ENCODE measurements at places on chromosomes 6 and 20.

DNA sequence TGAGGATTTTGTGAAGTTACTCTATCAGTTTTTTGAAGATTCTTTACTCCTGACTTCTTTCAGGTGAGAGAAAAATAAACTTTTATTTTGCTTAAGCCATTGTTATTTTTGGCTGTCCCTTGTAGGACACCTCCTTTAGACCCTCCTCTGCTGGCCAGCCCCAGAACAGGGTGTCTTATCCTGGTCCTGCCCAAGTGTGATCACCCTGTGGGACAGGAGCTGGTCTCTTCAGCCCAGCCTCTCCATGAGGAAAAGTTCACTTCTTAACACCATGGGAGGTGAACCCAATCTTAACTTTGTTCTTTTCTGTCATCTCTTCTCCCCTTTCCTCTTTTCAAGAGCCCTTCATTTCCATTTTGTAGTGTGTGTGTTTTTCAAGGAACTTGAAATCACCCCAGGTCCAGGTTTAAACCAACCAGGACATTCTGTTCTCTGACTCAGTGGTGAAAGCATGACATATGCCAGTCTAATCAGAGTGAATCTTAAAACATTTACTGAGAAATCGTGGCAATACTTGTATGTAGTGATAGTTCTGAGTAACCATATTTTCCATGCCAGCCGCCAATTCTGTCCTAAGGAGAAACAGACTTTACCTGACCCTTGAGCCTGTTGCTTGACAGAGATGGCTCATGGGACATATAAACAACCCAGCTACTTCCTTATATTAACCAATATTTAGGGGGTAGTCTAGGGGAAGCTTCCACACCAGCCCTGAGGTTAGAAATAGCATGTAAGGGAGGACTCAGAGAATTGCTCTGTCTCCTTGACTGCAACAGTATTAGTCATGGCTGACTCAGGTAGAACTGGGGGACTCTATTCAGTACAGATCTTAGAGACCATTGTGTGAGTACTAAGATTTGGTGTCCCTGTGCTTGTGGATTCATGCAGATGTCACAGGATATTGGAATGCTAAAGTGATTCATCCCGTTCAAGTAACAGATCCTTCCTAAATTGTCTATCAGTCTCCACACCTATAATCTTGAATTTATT, 48.8 kb downstream of the FLRT3 start:
- no peak for DNase-seq

DNA sequence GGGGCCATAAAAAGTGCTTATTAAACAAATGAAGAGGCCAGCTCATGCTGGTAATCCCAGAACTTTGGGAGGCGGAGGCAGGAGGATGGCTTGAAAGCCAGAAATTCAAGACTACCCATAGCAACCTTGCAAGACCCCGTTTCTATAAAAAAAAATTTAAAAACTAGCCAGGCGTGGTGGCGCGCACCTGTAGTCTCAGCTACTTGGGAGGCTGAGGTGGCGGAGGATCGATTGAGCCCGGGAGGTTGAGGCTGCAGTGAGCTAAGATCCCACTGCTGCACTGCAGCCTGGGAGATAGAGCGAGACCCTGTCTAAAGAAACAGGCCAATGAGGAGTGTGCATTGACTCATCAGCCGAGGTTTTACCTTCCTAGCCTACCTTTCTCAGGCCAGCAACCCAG, 15.2 kb downstream of the NPEPL1 start:
- no peak for DNase-seq

DNA sequence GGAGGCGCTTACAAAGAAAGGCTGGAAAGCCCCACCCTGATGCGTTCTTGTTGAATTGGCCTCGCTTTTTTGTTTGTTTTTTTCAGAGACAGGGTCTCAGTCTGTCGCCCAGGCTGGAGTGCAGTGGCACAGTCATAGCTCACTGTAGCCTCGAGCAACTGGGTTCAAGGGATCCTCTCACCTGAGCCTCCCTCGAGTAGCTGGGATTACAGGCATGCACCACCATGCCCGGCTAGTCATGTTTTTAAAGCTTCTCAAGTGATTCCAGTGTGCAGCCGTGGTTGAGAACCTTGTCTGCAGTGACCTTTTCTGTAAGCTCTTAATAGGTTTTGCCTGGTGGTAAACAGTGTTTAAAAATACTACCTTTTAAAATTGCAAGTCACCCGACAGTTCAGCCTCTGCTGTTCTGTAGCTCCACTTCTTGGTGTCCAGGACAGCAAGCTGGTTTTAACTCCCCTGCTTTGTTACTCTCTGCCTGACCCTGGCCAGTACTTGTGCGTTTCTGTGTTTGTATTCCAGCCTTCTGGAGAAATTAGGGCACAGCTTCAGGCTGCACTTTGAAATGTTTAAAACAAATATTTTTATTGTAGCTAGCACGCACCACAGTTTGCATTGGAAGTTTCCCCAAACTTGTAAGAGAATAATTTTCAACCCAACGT, 54.4 kb downstream of the KDM1B start:
- no peak for DNase-seq

- no peak for DNase-seq
Measured at GRCh38 chr6:5529733-5530132, 268.4 kb downstream of the FARS2 start.

GRCh38 chr20:7627734-7628663, 312.3 kb downstream of the HAO1 start:
- DNase-seq: no peak

DNA sequence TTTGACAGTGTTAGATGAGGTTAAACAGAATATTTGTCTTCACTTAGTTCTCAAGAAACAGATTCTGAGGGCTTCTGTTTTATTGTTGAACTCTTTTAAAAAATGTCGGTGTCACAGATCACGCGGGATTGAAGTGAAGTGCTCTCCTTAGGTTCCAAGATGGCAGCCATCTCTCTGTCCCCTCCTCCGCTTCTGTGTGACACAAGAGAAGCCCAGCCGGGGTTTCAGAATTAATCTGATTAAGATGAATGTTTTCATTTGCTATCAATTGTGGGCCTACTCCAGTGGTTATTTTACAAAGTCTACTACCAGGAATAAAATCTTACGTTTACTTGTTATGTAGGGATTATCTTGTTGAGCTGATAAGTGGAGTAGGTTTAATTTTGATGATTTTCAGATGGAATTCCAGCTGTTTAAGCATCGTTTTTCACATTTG, 10.9 kb downstream of the HIVEP1 start:
- no peak for DNase-seq

DNA sequence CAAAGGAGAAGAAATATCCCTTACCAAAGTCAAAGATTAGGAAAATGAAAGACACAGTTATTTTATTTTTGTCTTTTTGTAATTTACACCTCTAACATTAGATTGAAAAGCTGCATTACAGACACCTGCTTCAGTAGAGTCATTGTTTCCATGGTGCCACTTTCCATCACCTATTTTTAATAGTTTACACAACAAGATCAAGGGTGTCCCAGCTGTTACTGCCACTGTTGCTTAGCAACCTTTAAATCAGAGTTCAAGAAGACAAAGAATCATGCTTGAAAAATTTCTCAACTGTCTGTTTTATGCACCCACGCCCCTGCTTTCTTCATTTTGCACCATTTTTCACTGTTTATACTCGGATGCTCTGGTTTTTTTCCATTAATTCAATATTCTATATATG, 668.2 kb upstream of the GJE1 start:
- DNase-seq: peak; percentile 20

DNA sequence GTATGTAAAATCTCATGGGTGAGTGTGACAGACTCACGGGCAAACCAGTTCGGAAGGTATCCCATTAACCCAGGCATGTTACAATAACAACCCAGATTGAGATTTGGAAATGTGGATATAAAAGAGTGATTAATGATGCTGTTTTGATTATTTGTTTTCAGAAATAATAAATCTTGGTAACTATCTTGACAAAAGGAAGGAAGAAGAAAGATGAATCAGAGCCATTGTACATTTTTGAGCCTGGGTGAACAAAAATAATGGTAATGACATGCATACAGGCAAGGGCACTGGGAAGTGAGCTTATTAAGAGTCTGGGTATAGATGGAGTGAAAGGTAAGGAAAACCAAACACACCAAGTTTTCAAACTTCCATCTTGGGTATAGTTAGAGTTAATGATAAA, 862.0 kb downstream of the PHF3 start:
- DNase-seq: no peak

- DNase-seq: no peak
Measured at GRCh38 chr6:105872249-105872648, 213.9 kb upstream of the PRDM1 start.

GRCh38 chr6:72938104-72938503, 287.2 kb downstream of the KHDC1L start:
- no peak for DNase-seq

DNA sequence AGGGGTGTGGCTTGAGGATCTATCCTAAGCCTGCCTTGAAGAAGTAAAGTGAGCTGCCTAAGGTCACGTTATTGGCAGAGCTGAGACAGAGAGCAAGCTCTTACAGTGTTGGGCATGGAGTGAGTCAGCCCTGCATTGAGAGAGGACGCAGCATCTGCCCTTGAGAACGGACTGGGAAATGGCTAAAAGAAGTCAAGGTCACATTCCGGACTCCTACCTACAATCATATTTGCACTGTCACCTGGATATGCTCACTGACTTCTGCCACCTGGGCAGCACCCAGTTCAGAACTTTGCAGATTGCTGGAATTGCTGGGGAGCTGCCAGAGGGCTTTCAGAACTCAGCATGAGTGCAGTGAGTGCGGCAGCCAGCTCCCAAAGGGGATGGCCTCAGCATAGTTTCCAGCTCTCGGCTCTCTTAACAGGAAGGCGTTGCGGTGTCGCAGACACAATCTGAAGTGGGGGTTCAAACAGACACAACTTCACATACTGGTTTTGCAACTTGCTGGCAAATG, 199.3 kb upstream of the SGK1 start:
- no peak for DNase-seq

- no peak for DNase-seq
Measured at GRCh38 chr20:2303673-2304072, 7.9 kb downstream of the TGM3 start.

GRCh38 chr6:167538746-167539145, 213.9 kb downstream of the TTLL2 start:
- DNase-seq: no peak

GRCh38 chr20:47980336-47981177, 195.3 kb upstream of the SULF2 start:
- DNase-seq: no peak

- DNase-seq: peak; percentile 52
Measured at GRCh38 chr6:40308533-40309306, 278.4 kb downstream of the LRFN2 start.

- DNase-seq: no peak
Measured at GRCh38 chr20:2746636-2747265, 53.7 kb downstream of the CPXM1 start.

DNA sequence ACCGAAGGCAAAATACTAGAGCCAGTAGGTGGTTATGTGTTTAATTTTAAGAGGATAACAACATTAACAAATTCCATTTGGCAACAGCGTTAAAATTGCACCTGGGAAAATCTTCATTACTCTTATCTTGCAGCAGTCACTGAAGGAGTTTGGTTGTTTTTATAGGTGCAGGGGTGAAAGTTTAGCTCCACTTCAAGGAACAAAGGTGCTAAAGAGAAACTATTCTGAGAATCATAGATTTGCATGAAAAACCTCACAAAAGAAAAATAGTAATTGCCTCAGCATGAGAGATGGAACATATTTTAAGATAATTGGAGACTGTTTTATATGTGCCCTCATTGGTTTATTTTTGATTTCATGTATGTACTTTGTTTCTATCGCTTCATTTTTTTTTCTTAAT, 444.4 kb downstream of the UTRN start:
- DNase-seq: no peak

DNA sequence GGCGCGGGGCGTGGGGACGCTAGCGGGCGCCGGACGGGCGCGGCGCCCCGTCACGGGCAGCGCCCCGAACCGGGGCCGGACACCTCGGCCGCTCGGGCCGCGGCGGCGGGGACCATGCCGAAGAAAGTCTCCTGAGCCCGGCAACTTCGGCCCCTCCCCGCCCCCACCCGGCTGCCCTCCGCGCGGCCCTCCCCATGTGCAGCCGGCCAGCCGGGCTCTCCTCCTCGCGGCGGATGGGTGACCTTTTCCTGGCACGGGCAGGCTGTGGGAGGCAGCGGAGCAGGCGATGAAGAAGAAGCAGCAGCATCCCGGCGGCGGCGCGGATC, 278 bp downstream of the UST start:
- DNase-seq: no peak

DNA sequence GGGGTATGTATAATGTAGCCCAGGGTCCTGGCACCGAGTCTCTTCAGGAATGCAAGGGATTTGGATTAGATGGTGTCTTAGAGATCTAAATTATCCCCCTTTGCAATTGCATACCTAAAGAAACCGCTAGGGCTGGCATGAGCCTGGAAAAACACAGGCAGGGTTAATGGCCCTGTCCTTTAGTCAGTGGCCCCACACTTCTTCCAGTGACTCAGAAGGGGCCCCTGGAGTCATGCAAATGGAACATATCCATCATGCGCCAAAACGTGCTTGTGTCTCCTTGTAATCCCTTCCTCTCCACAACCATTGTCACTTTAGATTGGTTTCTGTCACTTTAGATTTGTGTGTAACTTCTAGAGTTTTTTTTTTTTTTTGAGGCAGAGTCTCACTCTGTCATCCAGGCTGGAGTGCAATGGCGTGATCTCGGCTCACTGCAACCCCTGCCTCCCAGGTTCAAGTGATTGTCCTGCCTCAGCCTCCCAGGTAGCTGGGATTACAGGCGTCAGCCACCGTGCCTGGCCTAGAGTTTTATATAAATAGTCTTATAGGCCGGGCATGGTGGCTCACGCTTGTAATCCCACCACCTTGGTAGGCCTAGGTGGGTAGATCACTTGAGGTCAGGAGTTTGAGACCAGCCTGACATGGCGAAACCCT, 8.7 kb upstream of the MYBL2 start:
- no peak for DNase-seq

DNA sequence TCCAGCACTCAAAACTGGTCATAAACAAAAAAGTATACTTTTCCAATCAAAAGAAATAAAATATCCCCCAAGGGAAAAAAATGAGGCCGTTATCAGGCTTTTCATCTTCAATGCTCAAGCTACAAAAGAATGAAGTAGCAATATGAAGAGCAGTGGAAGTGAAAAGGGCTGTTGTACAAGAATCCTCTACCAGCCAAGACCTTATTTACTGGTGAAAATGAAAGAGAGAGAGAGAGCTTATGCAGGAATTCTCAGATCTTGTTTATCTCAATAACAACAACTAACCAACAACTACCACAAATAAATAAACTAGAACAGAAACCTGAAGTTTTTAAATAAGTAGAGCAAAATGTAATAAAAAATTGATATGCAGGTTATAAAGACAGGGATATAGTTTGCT, 400.6 kb downstream of the HDGFL1 start:
- no peak for DNase-seq

GRCh38 chr6:39391182-39391581, 68.7 kb upstream of the KCNK16 start:
- no peak for DNase-seq

GRCh38 chr20:41478026-41478425, 111.4 kb upstream of the EMILIN3 start:
- DNase-seq: no peak

Measured in NCI-H187 (cell line).